COLO829 (cell line): ENCODE measurements at places on chromosomes 6 and 20.

- DNase-seq: no peak
Observed at GRCh38 chr6:25058941-25059340, 123.2 kb upstream of the RIPOR2 start.

DNA sequence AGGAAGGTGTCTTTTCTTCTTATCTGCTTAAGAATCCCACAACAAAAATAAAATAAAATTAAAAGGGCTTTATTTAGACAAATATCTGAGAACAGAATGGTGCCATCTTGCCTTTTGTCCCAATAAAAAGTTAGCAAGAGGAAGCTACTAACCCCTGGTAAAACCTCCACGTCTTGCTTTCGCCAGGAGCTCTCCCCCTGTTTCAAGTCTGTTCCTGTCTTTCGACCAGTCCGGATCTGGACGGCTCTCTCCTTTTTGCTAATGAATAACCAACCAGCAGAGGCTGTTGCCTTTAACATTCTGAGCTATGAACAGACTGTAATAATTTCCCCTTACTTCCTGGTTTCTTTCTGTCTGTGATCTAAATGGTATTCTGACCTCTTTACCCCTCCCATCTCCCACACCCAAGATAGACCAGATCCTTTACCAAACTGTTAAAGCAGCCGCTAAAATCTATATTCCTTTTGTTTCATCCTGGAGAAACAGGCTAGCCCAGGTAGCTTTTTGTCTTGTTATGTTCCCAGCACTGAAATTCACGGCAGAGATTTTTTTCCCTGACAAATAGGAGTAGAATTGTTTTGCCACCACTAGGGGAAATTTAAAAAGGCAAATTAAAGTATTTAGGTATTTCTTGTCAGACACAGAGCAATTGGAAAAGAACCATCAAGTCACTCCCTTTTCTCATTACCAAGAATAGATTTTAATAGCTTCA lies at the start of gene FRK:
Gene FRK (minus strand): TSS at position 320 of the 712 bp plus-strand sequence. CDS start 580 bp downstream, outside the sequence.
- no peak for DNase-seq

DNA sequence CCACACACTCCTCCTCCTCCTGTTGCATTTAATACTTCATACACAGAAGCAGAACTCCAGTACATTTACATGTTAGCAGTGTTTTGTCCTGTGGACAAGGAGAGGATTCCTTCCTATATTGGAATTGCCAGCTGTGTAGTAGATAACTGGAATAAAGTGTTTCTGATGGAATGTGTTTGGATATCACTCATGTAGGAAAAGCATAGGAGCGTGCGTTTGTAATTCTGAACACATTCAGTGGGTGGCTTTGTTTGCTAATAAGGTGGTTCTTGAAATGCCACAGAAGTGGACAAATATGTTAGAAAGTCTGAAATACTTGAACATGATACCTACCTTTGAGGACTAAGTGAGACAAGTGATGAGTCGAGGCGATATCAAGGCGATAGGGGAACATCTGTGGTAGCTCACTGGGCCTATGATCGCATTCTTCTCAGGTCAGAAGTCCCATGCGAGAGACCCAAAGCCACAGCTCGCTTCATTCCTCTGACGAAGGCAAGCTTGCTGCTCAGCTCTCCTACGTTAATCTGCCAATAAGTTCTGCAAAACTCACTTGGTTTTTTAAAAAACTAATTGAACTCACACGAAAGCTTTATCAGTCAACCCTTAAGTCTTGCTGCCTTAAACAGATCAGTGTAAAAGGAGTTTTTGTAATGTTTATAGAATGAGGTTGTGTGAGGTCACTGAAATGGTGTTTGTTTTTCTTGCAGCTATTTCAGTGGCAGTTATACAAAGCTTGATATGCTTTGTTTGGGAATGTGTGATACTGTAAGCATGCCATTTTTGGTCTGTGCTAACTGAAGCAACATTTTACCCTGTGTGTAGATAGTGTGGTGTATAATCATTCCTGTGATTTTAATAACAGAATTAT lies 159.9 kb downstream of the SOX4 start:
- DNase-seq: no peak

DNA sequence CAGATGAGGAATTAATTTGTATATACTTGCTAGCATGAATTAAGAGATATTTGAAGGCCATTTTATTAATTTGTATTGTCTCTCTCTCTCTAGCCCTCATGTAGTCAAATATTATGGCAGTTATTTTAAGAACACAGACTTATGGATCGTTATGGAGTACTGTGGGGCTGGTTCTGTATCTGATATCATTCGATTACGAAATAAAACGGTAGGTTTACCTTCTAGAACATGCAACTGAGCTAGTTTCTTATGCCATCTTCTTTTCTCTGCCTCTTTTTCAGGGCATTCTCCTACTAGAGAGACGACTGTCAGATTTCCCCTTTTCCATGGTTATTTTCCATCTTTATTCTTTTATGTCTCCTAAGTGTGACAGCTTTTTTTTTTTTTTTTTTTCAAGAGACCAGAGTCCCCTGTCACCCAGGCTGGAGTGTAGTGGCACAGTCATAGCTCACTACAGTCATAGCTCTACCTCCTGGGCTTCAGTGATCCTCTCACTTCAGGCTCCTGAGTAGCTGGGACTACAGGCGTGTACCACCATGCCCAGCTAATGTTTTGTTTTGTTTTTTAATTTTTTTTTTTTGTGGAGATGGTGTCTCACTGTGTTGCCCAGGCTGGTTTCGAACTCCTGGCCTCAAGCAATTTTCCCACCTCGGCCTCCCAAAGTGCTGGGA lies 15.6 kb downstream of the STK4 start:
- DNase-seq: no peak

DNA sequence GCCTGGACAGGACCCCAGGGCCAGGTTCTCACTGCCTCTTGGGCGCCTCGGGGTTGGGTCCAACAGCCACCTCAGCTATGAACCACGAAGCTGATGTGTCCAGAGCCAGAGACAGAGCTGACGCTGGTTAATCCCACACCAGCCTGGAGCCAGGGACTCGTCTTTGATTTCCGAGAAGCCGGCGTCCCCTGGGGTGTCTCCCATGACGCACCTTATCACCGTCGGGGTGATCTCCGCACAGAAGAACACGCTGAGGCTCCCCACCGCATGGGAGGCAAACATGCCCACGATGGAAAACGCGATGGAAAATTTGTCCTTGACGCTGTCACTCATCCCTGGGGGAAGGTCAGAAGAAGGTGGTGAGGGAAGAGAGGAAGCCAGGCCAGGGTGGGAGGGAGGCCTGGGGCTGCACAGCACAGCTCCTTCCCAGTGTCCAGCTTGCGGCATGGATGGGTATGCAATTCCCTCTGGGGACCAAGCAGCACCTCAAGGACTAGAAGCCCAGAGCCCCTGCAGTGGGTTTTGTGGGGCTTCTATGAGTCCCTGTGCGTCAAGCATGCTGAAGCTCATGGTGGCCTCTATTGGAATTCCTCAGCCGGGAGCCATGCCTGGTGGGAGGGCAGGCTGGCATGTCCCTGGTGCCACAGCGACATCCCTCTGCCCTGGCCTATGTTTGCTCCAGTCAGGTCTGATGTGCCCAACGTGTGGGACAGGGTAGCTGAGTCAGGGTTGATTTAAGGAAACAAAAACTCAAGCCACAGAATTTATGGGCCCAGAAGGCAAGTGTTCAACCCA lies 25.1 kb downstream of the PSMG4 start:
- no peak for DNase-seq

GRCh38 chr6:21342501-21342900 lies 251.1 kb upstream of the SOX4 start:
- DNase-seq: no peak

- no peak for DNase-seq
Observed at GRCh38 chr6:140001821-140002341, 627.4 kb upstream of the CITED2 start.

GRCh38 chr6:11121851-11122250 lies 10.3 kb upstream of the ERVFRD-1 start:
- DNase-seq: no peak

DNA sequence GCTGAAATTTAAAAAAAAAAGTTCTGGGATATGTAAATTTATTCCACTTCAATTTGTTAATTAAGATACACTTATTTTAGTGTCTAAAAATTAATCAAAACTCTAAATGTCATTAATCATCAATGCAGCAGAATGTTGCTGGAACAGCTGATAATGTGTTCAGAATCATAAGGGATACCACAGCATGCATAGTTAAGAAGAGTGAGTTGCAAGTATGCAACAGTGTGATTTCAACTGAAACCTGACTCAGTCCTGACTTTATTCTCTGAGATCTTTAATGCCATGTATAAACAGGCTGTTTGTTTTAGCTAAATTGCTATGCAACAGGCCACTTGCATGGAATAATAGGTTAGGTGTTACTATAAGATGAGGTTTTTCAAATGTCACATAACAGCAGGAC lies 1.4 kb downstream of the GRIK2 start:
- DNase-seq: no peak
